ENCODE measurements at places on chromosomes 12 and 14. TPM values are rescaled to one million over a fixed set of nuclear protein-coding genes. Genes with fewer than 3 reads are reported as not detected.

DNA sequence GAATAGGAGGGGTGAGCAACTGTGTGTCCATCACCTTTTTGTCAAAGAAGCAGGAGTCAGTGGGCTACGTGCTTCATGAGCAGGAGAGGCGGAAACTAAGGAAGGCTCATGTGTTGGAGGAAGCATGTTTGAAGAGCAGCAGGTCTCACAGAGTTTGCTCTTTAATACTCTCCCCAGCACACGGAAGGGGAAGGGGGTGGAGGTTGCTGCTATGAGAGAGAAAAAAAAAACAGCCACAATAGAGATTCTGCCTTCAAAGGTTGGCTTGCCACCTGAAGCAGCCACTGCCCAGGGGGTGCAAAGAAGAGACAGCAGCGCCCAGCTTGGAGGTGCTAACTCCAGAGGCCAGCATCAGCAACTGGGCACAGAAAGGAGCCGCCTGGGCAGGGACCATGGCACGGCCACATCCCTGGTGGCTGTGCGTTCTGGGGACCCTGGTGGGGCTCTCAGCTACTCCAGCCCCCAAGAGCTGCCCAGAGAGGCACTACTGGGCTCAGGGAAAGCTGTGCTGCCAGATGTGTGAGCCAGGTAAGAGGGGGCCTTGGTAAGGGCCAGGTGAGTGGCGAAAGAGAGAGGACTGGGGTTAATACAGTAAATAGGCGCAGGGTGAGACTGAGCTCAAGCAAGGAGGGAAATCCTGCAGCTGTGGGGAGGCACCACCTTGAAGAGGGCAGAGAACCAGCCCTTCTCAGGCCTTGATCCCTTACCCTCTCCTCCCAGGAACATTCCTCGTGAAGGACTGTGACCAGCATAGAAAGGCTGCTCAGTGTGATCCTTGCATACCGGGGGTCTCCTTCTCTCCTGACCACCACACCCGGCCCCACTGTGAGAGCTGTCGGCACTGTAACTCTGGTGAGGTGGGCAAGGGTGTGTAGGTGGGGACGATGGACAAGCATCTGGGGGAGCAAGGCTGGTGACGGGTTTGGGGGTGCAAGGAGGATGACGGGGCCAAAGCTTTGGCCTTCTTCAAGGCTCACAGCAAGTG lies at the start of gene CD27:
Gene CD27, plus strand, starts transcription at position 252 of the 985 bp plus-strand sequence. Its CDS starts 141 bp downstream, at position 393.
- no peak within 1 kb of the TSS for H3K27ac ChIP-seq
- H3K4me1 ChIP-seq, result peaks cover 3% of the 10 kb centered on the region
- no peak within 1 kb of the TSS for H3K4me3 ChIP-seq
- DNase-seq, result no peak
- no peaks in the 10 kb centered on the region for H3K27me3 ChIP-seq

Gene NTF3
- 2.2 TPM for total RNA-seq

- DNase-seq, result no peak
- H3K4me3 ChIP-seq, result no peak overlapping the region
- peaks cover 75% of the 10 kb centered on the region for H3K4me1 ChIP-seq
- H3K27ac ChIP-seq, result peak overlapping the region; percentile 3
- H3K27me3 ChIP-seq, result no peaks in the 10 kb centered on the region
Measured at GRCh38 chr12:14408208-14408607, 42.7 kb downstream of the ATF7IP start.

DNA sequence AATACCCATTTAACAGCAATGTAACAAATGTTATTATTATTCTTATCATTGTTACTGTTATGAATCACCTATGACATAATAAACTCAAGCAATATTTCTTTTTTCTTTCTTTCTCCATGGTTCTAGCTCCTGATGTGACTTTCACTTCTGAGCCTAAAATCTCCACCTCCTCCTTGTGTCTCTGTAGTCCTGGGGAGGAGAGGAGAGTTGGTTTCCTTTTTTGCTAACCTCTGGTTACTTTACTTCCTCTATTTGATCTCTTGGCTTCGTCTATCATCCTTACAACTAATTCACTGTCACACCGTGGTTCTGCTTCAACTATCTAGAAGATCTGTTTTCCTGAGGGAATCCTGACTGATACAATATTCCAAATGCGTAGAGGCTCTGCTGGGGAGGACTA lies 456.6 kb downstream of the VRK1 start:
- H3K27ac ChIP-seq, result no peak overlapping the region
- H3K36me3 ChIP-seq, result no peaks in the 10 kb centered on the region
- DNase-seq, result no peak
- H3K27me3 ChIP-seq, result no peaks in the 10 kb centered on the region
- H3K4me1 ChIP-seq, result no peaks in the 10 kb centered on the region
- H3K4me3 ChIP-seq, result no peak overlapping the region

Gene TAS2R20
- total RNA-seq, result 0.64 TPM

Gene ACYP1
- total RNA-seq, result 10.2 TPM

Gene ACOT6
- total RNA-seq, result not detected
